ENCODE measurements at places on chromosomes 3 and 15.

- DNase-seq = no peak
Observed at GRCh38 chr3:187068787-187069186, 70.5 kb downstream of the RPL39L start.

DNA sequence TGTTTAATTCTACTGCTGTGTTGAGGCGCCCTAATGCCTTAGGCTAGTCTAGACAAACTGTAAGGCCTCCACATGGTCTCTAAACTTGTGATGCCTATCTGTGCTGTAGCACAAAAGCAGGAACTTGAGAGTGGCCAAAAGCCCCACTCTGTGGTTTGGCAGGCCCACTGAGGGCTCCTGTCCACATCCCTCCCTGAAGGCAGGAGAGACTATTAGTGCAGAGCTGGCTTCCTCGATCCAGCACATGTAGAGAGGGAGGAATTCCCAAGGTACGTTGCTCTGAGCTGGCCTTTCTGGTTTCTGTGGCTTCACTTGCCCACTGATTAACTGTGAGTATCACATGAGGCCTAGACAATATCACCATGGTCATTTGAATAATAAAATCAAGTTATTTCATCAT is 90.6 kb downstream of the POLR2M start:
- DNase-seq = no peak

GRCh38 chr3:16211176-16211904 is 36.9 kb downstream of the GALNT15 start:
- DNase-seq = no peak

- DNase-seq = no peak
Observed at GRCh38 chr3:194773771-194774455, 88.2 kb downstream of the FAM43A start.

DNA sequence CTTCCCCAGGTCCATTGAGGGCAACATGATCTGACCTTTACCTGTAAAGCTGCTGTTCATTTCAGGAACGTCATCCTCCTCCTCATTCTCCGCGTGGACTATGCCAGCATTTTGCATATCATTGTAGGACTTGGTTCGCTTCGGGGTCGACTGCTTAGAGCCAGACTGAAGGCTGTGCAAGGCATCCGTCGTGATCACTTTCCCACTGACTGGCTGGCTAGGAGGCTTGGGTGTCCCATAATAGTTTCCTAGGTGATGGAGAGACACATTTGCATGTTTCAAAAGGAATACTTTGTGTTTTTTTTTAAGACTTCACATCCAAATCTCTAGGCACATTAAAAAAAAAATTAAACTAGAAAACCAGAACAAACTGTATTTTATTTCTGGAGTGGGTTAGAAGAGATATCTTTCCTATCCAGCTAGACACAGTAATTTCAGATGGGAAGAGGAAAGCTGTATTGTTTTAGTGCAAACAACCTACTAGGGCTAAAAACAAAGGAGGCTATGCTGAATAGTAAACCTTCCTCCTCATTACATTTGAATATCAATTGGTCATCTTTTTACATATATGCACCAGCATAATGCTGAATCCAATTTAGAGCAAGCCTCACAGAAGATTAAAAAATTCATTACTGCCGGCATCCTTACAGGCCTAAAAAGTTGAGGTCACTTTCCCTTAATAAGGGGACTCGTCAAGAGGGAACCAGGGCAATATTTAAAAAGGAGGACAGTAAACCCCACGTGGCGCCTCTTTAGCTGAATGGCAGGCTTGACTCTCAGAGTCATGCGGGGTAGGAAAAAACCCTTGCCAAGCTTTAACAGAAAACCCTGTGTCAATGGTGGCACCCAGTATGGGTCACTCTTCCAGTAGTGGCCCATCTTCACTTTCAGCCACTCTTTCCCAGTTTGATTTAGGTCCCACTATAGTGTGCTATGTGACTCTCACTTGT is 559.9 kb downstream of the MAGI1 start:
- DNase-seq = no peak

GRCh38 chr15:77118882-77119321 is 48.0 kb upstream of the TSPAN3 start:
- DNase-seq = peak; percentile 6

DNA sequence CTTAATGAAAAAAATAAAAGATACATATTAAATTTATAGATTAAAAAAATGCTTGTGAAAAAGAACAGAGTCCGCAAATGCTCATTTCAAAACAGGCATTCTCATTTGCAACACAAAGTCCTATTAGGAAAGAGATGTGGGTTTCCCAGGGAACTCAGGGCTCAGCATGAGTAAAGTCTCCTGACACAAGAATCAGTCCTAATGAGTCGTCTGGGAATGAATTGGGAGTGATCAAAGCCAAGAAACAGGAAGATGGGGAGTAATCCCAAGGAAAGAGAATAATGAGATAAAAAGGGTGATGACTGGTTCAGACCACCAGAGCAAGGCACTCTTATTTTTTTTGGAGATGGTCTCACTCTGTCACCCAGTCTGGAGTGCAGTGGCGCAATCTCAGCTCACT is 443.7 kb downstream of the NR2F2 start:
- no peak for DNase-seq

- DNase-seq = no peak
Observed at GRCh38 chr3:38707730-38708129, 58.2 kb upstream of the SCN5A start.

DNA sequence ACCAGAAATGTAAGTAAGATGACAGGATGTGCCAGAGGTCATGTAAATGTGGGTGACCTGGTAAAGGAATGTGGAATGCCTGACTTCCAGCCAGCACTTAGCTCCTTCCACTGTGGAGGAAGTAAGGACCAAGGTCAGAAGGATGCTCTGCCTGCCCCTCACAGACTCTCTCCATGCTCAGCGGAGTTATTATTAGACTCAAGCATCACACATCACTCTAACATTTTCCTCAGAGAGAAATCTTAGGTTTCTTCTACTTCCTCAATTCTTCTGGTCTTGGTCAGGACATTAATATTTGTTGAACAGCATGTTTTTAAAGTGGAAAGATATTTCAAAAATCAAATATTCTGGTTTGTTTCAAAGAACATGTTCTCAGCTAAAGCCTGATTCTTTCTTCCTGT is 231.4 kb upstream of the WNT5A start:
- no peak for DNase-seq

- no peak for DNase-seq
Observed at GRCh38 chr15:85792912-85793590, 1.7 kb downstream of the KLHL25 start.

DNA sequence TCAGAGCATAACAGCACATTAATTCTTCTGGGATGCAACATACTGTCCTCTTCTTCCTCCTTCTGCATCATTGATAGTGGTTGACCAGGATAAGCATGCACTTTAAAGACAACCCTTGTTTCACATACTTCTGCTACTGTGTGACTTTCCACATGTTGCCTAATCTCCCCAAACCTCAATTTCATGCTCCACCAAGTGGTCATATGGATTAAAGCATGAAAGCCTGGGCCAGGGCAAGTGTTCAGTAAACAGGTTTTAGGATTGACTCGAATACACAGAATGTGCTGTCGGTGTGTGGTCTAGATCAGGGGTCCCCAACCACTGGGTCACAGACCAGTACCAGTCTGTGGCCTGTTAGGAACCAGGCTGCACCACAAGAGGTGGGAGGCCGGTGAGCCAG is 22.5 kb upstream of the BFSP2 start:
- DNase-seq = no peak

GRCh38 chr3:141233457-141234161 is 2.0 kb downstream of the PXYLP1 start:
- DNase-seq = no peak

DNA sequence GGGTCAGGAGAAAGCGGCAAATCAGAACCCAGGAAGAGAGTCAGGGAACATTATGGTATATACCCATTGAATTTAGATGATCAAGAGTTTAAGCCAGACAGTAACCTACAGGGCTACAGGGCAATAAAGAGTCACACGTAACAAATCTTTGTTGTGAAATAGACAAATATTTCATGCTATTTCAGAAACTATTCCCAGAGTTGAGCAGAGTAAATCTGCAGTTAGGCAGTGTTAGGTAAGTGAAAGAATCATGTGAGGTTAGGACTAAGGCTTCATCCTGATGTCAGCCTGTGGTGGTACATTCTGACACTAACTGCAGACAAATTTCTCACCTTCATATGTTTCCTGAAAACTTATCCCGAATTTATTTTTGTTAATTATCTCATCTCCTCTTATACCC is 153.0 kb downstream of the UBE2E2 start:
- DNase-seq = no peak

DNA sequence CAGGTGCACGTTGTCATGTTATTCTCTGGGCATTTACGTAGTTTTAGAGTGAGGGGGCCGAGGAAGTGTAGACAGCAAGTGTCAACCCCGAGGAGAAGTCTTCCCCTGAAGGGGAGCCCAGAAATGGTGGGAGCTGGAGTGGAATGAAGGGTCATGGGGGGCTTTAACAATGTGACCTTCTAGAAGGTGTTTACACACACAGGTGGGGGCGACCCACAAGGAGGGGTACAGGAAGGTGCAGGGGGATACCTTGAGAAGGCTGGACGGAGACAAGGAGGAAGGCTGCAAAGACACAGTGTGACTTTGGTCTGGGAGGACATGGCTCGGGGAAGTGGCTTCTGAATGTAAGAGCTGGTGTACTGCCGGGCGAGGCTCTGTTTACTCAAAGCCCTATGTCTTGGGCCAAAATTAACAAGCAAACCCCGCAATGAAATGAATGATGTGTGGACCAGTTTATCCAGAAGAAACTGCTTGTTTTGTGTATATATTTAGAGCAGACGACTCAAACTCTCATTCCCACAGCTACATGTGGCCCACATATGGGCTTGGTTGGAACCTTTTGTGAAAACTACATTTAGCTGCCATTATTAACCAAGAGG is 18.7 kb downstream of the TRPM1 start:
- DNase-seq = no peak

GRCh38 chr3:177603148-177603603 is 405.9 kb upstream of the TBL1XR1 start:
- no peak for DNase-seq

DNA sequence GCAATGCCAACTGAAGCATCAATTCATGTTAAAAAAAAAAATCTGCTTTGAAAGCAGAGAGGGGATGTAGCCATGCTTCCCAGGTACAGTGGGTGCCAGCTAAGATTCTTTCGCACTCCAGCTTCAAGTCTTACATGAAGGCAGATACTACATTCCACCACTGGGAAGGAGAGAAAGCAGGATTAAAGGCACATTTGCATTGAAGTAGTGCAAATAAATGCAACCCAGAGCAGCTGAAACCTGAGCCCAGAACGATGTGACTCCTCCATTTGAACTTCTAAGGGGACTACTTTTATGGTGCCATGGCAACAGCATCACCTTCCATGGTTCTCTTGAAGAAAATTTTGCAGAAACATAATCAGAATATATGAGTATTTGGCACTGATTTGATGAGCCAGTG is 19.1 kb upstream of the GJD2 start:
- DNase-seq = no peak

- DNase-seq = no peak
Observed at GRCh38 chr15:68259883-68260282, 17.7 kb upstream of the FEM1B start.

DNA sequence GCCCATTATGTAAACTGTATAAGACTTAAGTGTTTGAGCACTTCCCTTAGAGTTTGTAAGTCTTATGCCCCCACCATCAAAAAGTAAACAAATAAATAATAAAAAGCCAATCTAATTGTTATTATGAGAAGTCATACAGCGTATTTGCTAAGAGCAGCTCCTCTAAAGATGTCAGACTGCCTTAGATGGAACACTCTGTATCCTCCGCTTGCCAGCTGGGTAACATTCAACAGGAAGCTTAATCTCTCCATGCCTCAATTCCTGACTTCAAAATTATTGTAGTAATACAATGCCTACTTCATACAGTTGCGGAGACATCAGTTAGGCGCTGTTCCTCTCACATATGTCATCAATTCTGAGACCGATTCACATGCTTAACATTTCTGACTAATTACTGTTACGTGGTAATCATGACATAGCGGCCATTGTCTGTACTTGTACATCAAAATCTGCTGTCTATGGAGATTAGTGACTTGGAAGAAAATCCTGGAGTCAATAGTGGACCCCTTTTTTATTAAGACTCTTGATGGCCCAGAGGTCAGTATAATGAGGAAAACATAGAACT is 417.7 kb downstream of the LPP start:
- no peak for DNase-seq

DNA sequence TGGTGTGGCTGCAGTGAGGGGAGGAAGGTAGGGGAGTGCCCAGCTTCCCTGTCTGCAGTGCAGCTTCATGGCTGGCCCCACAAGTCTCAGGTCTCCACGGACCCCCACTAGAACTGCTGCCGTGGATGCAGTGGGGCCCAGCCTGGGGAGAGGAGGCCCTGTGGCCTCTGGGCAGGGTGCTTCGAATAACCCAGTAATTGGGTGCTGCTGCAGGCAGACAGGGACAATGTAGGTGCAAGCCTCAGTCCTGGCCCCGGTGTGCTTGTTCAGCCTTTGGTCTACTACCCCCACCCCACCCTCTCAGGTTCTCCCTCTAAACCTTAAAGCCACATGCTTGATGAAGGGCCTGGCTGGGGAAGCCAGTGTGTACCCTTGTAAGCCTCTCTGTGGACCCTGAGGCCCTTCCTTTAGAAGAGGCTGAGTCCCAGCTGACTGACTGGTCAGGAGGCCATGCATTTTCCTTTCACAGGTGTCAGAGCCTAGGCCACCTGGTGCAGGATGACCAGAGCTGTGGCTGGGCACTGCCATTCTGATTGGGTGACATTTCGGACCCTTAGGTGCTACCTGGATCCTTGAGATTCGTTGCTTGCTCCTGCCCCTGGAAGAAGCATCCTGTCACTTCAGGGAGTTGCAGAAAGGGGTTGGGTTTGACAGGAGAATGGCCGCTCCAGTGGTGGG is 21.1 kb upstream of the EXOG start:
- DNase-seq = no peak

GRCh38 chr3:29937185-29937584 is 656.3 kb downstream of the RBMS3 start:
- DNase-seq = no peak

DNA sequence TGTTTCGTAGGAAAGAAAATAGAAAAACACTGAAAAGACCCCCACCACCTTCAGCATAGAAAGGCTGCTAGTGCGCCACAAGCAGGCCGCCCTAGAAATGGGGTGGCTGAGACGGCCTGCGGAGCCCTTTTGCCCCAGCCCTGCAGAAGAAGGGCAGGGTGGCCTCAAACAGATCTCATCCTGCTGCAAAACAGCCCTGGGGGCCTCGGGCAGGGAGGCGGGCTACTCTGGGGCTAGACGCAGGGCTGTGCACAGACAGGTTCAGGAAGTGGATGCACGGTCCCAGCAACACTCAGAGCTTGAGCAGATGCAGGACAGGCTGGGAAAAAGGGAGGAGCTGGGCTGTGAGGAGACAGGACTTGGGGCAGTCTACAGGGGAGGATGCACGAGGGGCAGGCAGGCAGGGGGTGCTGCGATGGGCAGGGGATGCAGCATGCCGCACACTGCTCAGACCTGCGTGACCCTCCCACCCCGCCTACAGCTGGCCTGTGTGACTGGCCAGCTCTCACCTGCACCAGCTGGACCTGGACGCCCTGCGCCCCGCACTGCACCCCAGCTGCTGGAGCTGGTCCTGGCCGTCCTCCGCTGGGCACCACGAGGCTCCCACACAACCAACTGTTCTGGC is 34.3 kb downstream of the ZXDC start:
- no peak for DNase-seq

Measured in stimulated activated CD4-positive, alpha-beta T cell treated with anti-CD3 and anti-CD28 coated beads, Interleukin-12 subunit alpha, Interleukin-12 subunit beta, amount 100 ng/mL, for 24 hours (primary cell).